ENCODE measurements at places on chromosomes 13 and 19.
A peak's percentile ranks its signal among the peaks of the same experiment; 100 is the strongest.

DNA sequence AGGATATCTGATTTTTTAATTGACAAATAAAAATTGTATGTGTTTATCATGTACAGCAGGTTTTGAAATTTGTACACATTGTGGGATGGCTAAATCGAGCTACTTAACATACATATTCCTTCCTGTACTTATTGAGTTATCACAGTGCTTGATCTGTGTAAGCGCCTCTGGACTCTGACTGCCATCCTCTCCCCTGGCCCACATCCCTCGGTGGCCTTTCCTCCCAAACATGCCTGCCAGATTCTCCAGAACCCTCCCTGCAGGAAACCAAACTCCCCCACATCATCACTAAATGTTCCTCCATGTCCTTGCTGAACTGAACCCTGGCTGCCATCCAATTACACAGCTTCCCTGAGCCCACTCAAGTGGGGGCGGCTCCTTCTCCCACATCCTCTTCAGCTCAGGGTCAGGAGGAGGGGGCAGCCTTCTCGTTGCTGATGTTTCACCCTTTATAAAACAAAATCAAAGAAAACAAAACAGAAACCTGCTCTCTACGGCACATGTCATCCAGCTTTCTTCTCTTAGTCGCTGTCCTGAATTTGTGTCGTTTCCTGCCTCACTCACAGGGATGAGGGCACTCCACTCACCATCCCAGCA lies 97.1 kb upstream of the SPATA13 start:
- no peak for DNase-seq

GRCh38 chr19:33610588-33610987 lies 11.2 kb upstream of the CHST8 start:
- DNase-seq: no peak

GRCh38 chr19:48477698-48478338 lies 8.6 kb downstream of the CYTH2 start:
- no peak for DNase-seq

DNA sequence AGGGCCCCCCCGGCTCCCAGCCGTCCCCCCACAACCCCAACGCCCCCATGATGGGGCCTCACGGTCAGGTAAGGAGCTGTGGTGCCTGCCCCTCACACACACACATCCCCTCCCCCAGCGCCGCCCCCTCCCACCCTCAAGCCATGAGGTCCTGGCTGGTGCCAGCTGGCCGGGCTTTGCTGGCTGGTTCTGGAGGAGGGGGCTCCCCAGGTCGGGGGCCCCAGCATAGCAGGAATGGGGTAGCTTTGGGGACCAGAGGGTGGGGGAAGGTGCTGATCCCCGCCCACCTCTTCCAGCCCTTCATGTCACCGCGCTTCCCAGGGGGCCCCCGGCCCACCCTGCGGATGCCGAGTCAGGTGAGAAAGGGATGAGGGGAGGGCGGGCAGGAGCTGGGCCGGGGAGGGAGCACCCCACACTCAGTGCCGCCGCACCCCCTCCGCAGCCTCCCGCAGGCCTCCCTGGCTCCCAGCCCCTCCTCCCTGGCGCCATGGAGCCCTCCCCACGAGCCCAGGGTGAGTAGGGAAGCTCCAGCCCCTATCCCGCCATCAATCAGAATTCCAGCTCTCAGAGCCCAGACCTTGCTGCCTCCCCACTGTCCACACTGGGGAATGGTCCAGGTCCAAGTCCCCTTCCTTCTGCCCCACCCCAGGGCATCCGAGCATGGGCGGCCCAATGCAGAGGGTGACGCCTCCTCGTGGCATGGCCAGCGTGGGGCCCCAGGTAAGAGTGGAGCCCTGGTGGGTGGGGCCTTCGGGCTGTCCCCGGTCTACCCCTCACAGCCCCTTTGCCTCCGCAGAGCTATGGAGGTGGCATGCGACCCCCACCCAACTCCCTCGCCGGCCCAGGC lies 6.4 kb downstream of the ISYNA1 start:
- no peak for DNase-seq

DNA sequence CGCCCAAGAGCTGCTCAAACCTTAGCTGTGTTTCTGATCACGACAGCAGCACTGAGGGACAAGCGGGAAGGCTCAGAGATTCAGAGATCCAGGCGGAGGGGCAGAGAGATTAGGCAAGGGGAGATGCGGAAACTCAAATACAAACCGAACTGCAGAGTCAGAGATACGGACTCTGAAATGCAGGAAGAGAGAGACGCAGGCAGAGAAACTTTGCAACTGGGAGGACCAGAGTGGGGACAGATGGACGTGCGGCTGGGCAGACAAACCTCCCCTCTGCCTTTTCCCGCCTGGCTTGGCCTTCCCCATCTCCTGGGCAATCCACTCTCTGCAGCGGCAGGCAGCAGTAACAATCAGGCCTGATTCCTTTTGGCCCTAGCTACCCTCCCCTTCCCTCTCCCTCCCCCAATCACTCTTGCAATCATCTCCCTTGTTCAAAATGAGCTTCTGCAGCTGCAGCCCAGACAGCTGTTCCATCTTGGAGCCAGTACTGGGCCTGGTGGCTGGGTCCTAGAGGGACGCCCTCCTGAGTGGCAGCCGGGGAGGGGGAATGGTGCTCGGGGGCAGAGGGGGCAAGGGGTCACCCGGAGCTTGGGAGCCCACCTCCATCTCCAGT lies 29.7 kb downstream of the OLFM2 start:
- DNase-seq: no peak

GRCh38 chr19:45558399-45558878 lies 26.2 kb downstream of the OPA3 start:
- DNase-seq: no peak

GRCh38 chr13:24982333-24982999 lies 113.5 kb upstream of the PABPC3 start:
- no peak for DNase-seq

- no peak for DNase-seq
These were observed 722 bp downstream of the PKN1 start for GRCh38 chr19:14433554-14434501.

DNA sequence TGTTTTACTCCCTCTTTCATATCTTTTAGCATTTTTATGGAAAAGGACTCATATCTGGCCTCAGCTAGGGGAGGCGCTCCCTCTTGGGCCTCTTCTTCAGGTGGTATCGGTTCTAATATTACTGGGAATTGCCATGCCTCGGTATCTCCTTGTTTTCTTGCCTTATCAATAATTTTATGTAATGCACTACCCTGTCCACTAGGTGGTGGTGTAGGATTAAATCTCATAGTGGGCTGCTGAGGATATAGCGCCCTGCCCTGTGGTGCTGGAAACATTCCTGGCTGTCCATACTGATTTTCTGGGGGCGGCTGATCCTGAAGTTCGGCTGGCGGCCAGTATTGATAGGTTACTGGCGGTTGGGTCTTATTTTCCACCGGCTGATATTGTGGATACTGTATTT lies 35.8 kb downstream of the ZNF420 start:
- DNase-seq: no peak

GRCh38 chr13:27830010-27830409 lies 37.7 kb downstream of the GSX1 start:
- no peak for DNase-seq

- DNase-seq: no peak
These were observed 783 bp upstream of the ZNF587B start for GRCh38 chr19:57829316-57829715.

DNA sequence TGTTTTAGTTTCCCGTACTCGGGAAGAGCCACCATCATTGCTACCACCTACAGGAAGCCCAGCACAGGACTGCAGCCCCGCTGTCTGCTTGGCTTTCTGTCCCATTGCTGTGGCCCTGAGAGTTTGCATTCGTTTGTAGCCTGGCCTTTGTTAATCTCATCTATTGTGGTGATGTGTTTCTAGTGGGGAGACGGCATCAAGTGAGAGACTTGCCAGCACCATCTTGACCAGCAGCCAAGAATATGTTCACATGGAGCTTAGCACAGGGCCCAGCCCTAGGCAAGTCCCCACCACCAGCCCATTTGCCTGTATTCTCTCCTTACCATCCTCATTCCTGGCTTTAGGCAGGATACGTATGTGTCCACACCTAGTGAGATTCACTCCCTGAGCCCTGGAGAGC lies 17.3 kb upstream of the OVOL3 start:
- no peak for DNase-seq

DNA sequence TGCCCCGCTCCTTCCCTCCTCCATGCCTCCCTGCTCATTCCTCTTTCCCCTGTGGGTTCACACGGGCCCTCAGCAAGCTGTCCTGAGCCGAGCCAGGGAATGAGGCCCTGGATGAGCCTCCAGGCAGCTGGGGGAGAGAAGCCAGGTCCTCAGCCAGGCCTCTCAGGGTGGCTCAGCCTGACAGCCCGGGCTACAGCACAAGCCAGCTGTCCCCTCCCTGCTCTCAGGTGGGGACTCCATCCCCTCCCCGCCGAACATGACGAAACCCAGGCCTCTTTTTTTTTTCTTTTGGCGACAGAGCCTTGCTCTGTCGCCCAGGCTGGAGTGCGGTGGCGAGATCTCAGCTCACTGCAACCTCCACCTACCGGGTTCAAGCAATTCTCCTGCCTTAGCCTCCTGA lies 40.0 kb upstream of the MATK start:
- no peak for DNase-seq

DNA sequence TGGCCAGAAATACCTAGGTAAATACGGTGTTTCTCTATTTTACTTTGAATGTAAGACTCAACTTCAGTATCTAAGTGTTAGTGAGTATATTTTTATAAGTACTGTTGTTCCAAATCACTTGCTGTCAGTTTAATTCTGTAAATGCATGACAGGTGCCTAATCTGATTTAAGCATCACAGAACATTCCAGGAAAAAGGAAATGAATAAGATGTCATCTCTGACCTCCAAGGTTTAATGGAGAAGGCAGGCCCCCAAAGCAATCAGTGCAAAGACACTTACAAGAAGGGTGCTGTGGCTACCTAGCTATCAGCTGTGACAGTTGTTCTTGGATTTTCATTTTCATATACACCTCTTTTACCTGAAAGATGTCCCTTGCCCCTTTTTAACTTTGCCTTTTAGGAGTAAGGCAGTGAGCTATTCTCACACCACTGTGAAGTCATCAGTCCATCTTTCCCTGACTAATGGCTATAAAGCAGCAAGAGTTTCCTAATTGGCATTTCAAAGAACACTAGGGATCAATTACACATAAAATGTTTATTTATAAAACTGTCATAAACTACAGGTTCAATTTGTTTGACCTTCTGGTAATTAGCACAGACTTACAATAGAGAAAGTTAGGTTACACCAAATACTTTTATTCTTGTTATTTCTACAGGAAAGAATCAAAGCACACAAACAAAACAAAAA lies 427.6 kb downstream of the SPRY2 start:
- peak; percentile 5 for DNase-seq

DNA sequence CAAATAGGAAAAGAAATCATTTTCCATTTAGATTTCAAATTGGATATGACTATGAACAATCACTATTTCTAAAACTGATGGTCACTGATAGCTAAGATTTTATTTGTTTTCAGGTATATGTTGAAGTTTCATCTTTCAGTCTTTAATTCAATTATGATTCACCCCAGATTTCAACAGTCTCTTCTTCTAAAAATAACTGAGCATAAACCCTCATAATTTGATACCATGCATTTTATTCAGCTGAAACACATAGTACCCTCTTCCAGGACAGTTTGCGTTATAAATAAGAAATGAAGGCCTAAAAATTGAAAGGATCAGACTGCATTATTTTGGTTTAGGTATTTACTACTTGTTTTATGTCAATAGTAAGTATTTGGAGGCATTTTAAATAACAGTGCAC lies 428.5 kb upstream of the NBEA start:
- DNase-seq: no peak

DNA sequence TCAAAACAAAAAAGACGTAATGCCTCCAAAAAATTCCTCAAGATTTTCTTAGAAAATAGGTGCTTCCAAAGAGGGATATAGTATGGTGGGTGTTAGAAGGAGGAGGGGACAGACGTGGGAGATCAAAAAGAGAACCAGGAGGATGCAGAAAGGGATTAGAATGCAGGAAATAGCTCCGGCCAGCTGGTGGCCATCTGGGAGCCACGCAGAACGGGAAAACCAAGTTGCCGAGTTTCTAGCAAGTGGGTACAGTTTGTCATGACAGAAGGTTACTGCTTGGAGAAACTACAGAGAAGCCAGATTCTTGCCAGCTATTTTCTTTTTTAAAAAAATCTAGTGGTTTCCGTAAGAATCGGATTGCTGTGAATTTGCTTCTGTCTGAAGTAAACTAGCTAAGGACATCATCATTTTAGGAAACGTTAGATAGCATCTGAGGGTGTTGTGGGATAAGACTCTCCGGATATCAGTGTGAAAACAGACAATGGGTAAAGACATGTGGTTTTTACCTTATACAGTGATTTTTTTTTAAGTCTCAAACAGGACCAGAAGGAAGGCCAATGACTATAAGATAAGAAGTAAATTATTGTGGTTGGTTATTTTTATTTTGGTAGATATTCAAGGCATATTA lies 104.9 kb downstream of the HSPH1 start:
- DNase-seq: no peak

- DNase-seq: no peak
These were observed 82.6 kb upstream of the OXGR1 start for GRCh38 chr13:97076898-97077297.

DNA sequence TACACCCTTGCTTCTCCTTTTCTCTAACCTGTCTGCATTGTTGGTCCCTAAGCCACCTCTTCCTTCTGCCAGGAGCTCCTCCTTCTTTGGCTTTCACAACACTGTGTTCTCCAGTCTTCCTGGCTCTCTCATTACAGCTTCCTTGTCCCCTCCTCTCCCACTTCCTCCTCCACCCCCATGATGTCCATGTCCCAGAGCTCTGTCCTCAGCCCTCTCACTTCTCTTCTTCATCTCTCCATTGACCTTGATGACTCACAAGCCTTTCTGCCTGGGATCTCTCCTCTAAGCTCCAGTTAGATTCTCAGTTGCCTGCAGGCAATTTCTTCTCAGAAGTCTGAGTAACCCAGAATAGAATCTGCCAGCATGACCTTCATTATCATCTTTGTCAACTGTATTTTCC lies 100.3 kb upstream of the WASF3 start:
- DNase-seq: peak; percentile 96

- no peak for DNase-seq
These were observed 31.8 kb downstream of the KCTD15 start for GRCh38 chr19:33828266-33829075.

DNA sequence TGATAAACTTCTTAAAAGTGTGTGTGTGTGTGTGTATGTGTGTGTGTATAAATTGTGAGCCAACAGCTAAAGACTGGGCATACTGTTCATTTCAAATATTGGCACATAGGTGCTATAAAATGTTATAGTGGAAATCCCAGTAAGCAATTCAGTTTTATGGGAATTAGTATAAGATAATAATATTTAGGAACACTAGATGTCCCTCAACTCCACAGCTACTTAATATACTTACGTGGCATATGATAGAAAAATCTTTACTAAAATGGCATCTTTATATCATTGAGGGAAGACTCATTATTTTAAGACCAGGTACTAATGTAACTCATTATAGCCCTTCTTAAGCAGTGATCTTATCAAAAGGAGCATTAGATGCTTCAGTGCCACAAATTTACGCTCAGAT lies 266.2 kb downstream of the MAB21L1 start:
- DNase-seq: no peak

GRCh38 chr19:3631053-3631861 lies 4.7 kb upstream of the CACTIN start:
- no peak for DNase-seq

GRCh38 chr13:98672947-98673613 lies 79.4 kb downstream of the SLC15A1 start:
- peak; percentile 64 for DNase-seq

GRCh38 chr19:56091751-56092546 lies 29.1 kb downstream of the ZNF787 start:
- no peak for DNase-seq
